Stimulated activated CD8-positive, alpha-beta memory T cell treated with anti-CD3 and anti-CD28 coated beads, Interleukin-4, amount 100 ng/mL, for 24 hours (primary cell): ENCODE measurements at places on chromosomes 2 and 18.

- no peak for DNase-seq
Observed at GRCh38 chr2:238420878-238421694, 5.6 kb upstream of the ASB1 start.

DNA sequence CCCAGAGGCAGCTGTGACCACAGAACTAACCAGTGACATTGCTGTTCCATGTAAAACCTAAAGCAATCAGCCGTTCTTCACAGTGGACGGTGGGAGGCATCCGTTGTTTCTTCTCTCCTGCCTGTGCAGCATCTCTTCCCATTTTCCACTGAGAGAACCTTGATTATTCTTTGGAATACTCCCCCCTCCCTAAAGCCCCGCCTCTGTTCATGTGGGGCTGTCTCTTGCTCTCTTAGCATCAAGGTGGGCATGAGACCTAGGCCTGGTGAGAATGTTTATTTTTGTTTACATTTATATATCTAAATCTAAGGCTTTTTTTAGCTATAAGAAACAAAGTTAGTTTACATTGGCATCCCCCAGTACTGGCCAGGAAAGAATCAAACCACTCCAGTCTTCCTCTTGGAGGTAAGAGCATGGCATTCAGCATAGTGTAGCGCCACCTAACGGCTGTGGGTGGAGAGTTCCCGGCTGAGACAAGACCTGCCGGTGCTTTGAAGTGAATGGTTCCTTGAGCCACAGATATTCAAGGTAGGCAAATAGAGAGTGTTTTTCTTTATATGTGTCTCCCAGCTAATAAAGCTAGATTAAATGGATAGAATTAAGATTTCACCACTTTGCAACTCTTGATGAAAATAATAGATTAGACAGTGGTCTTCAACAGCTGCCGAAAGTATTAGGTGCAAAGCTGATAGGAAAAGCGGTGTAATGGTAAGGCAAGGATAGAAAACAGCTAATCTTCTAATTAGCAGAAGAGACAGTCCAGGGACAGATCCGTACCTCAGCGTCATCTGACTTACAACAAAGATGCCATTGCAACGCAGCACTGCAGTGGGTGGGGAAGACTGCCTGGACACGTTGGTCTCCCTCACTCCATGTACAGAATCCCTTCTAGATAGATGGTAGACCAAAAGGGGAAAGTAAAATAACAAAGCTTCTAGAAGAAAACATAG, 219.6 kb upstream of the RAB12 start:
- no peak for DNase-seq

- no peak for DNase-seq
Observed at GRCh38 chr2:128347701-128348539, 29.3 kb upstream of the HS6ST1 start.

- DNase-seq = no peak
Observed at GRCh38 chr2:11875481-11875880, 129.0 kb downstream of the LPIN1 start.

DNA sequence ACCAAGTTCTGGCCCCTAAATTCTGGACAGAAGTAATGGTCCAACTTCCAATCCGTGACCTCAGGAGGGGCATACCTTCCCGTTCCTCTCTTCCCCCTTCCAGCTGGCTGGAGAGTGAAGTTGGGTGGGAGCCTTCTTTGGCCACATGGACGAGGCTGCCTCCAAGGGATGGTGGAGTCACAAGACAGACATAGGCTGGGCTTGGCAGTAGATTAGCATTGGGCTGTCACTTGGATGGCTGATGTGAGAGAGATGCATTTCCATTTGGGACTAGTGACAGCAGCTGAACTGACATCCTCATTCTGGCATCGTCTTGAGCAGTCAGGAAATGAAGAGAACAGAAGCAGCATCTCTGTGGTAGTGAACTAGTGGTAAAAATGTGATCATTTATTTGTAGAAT, 12.6 kb downstream of the NT5DC4 start:
- no peak for DNase-seq

- DNase-seq = no peak
Observed at GRCh38 chr18:40355726-40356125, 1599.3 kb upstream of the PIK3C3 start.

DNA sequence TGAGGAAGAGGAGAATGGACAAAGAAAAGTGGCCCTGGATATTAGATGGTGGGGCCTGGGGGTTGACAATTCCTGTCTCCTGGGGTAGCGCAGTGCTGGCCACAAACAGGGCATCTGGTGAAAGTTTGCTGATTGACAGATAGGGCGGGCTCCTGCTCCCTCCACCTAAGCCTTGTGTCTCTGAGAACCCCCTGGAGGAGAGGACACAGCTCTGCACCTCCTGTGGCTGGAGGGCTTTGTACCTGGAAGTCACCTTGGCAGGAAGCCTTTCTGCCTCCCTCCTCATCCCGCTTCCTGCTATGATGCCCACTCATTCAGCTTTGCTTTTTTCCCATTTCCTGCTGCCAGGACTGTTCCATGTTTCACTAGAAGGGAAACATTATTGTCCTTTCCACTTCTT, 72.4 kb downstream of the RHOB start:
- DNase-seq = no peak
